ENCODE measurements at places on chromosomes 16 and 17.
A peak's percentile ranks its signal among the peaks of the same experiment; 100 is the strongest.

DNA sequence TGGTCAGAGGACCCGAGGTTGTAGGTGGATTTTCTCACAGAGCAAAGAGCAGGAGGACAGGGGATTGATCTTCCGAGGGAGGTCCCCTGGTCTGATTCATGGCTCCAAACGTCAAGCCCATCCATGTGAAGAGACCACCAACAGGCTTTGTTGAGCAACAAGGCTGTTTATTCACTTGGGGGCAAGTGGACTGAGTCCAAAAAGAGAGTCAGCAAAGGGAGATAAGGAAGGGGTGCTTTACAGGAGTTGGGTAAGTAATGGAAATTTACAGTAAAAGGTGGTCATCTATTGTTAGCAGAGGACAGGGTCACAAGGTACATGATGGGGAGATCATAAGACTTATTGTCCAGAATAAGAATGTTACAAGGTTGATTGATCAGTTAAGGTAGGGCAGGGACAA, 2285.8 kb downstream of the TP53TG3F start:
- no peak for DNase-seq

- no peak for DNase-seq
Measured at GRCh38 chr17:43679911-43680310, 18.2 kb upstream of the MEOX1 start.

- DNase-seq = peak; percentile 86
Measured at GRCh38 chr16:71722801-71723536, 1.5 kb downstream of the PHLPP2 start.

GRCh38 chr17:3803308-3803640, 2.3 kb upstream of the ITGAE start:
- DNase-seq = no peak

DNA sequence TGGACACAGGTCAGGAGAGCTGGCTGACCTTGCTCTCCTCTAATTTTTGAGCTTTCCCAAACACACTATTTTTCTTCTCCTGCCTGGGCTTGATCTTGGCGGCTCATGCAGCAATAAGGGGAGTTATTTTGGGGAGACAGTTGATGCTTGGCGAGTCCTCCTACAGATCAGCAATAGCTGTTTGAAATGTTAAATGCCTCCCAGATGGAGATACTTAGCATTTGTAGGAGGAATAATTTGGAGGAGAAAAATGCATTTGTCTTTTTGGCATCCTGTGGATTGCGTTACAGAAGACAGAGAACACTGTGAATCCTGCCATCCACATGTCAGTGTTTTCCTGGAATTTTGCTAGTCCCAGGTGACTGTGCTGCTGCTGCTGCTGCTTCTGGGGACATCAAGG, 328.0 kb upstream of the XYLT1 start:
- DNase-seq = no peak

DNA sequence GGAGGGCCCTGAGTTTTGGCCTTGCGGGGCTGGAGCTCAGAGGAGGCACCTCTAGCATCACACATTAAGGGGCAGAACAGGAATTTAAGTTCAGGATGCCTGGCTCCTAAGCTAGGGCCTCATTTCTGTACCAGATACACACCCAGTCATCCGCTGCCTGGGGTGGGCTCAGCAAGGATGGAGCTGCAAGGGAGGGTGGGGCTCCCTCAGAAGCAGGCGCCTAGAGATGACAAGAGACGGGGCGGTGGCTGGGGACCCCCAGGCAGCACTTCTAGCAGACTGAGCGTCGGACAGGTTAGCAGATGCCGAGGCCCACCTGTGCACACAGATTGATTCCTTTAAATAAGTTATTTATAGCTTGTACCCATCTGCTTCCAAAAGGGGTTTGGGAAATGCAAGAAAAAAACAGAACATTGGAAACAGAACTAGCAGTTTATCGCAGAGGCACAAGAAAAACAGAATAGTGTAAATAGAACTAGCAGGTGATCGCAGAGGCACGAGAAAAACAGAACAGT, 47.6 kb upstream of the CBFA2T3 start:
- no peak for DNase-seq

- DNase-seq = no peak
Measured at GRCh38 chr17:72445055-72445991, 324.5 kb downstream of the SOX9 start.

DNA sequence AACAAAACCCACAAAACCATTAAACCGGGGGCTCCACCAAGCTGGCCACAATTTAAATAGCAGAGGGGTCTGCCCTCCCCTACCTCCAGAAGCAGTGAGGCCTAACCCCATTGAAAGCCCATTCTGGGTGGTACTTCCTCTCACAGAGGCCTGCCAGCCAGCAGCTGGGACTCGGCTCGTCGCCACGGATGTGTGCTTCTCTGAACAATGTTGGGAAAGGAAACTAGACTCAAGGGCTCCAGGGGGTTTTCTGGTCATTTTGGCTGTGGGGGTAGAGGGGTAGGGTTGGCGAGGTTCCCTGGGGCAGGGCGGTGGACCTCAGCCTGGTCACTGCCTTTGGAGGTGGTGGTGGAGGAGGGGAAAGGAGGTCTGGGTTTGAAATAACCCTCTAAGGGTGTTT, 4.7 kb upstream of the PLCG2 start:
- DNase-seq = no peak

DNA sequence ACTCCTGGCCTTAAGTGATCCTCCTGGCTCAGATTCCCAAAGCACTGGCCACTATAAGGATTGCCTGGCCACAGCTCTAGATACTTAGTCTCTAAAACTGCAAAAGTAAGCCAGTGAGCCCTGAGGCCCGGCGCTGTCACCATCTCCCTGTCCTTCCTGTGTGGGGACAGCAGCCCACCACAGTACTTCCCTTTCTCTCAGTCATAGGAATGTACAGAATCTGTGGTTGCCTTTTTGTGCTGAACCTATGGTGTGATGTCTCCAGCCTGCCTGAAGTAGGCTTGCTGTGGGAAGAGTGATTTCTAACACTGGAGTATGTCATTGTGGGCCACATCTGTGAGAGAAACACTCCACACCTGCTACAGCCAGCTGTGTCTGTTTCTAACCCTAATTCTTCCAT, 24.7 kb downstream of the NTAN1 start:
- DNase-seq = peak; percentile 38

- no peak for DNase-seq
Measured at GRCh38 chr17:14203388-14203787, 33.3 kb downstream of the CDRT15 start.

DNA sequence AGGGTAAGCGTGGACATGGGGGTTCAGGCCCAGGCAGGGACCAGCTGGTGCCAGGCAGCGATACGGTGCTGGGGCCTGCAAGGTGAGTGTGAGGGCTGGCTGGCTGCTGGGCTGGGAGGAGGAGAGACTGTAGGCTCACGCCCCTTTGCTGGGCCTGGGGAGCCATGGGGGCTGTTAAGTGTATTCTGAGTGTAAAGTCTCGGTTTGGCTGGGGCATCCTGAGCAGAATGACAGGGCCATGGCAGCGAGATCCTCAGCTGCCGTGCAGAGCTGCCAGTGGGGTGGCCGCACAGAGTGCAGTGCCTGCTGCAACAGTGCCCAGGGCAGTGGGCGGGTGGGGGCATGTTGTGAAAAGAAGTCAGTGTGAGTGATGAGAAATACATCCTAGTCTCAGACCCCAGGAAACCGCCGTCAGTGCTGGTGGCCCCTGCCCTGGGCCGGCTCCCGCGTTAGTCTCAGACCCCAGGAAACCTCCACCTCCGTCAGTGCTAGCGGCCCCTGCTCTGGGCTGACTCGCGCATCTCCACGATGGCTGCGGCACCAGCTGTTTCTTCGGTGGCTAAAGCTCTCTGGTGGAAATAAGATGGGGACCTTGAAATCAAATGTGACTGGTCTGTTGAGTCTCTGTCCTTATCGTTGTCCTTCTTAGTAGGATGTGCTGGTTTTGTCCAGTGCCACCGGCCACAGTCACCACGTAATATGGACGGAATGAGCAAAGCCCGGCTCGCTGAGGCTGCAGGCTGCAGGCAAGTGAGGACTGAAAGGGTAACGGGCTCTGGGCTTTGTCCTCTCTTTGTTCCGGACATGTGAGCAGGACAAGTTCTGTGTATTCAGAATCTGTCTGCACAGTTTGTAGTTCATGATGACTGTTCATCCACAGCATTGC, 22.9 kb downstream of the ACSF3 start:
- no peak for DNase-seq

- no peak for DNase-seq
Measured at GRCh38 chr16:1772362-1772907, at the start of gene EME2. EME2 (plus strand) TSS chr16:1772810; CDS start chr16:1773228, 418 bp downstream.

DNA sequence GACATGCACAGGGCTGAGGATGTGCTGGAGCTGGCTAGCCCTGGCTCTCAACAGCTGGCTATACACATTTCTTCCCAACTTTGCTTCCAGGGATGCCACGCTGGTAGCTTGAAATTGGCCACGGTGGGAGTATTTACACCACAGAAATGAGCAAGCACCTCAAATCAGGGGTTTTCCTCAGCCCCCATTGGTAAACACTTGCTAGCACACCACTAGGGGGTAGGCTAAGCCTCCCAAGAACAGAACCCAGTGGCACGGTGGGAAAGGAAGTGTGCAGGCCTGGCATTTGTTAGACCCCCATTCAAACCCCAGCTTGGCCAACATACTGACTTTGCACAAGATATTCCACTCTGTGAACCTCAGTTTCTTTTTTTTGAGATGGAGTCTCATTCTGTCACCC, 12.9 kb downstream of the DRC3 start:
- no peak for DNase-seq

DNA sequence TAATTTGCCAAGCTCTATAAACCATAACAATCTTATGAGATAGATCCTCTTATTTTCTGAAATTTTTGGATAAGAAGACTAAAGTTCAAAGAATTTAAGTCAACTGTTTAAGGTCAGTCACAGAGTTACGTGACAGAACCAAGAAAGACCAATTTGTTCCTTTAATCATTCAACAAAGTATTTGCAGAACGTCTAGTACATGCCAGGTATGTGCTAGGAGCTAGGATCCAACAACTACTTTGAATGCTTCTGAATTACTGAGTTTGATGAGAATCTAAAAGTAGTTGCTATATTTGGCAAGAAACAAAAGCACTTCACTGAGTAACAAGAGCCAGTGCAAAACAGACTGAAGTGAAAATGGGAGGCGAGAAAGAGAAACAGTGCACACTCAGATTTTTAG, 15.0 kb downstream of the GLOD4 start:
- no peak for DNase-seq

- no peak for DNase-seq
Measured at GRCh38 chr17:83019376-83019775, 60.0 kb upstream of the METRNL start.

All from sigmoid colon (tissue), 7 donors.